ENCODE measurements at places on chromosomes 7 and 10.
A peak's percentile ranks its signal among the peaks of the same experiment; 100 is the strongest.

GRCh38 chr10:59536167-59537014 lies 173.3 kb downstream of the SLC16A9 start:
- DNase-seq: peak; percentile 83

DNA sequence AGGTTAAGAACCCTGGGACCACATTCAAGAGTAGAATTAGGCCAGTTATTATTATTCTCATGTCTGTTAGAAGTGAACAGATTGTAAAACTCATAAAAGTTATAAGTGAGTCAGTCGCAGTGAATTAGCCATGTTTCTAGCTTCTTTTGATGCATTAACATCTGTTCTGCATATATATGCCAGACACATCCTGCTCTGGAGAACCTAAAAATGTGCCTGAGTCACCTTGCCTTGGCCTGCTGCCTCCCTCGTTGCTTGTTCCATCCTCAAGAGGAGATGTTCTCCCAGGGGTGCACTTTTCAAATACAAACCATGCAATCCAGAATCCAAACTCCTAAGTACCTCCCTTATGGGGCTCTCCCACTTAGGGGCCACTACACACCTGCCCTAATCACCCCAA lies 14.8 kb downstream of the TSPAN12 start:
- no peak for DNase-seq

DNA sequence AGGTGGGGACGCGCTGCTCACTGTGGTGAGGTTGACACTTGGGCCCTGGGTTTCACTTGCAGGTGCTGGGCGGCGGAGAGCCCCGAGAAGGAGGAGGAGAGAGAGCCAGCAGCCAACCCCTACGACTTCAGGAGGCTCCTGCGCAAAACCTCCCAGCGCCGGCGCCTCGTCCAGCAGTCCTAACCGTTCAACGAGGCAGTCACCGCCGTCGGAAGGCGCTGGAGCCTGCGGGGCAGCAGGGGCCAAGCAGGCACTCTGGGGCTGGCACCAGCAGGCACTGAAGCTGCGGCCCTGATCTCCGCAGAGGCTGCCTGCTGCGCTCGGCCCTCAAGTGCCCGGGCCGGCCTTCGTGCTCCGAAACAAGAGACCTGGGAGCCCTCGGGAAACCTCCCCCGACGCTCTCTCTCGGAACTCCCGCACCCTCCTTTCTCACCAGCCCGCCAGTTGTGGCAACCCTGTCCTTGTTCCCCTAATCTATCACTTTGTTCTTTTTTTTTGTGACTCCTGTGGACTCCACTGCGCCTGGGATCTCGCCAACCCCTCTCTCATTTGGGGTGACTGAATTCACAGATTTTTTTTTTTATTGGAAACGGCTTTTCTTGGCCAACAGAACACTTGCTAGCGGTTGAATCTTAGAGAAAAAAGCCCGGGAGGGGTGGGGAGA lies 4.7 kb upstream of the GAD2 start:
- no peak for DNase-seq

GRCh38 chr10:107409522-107409921 lies 245.0 kb upstream of the SORCS1 start:
- peak; percentile 1 for DNase-seq

- DNase-seq: peak; percentile 92
Measured at GRCh38 chr7:94129443-94130140, 125.4 kb upstream of the BET1 start.

- no peak for DNase-seq
Measured at GRCh38 chr7:348962-349743, 59.2 kb downstream of the FOXL3 start.

- no peak for DNase-seq
Measured at GRCh38 chr7:14870394-14870793, 32.2 kb downstream of the DGKB start.

DNA sequence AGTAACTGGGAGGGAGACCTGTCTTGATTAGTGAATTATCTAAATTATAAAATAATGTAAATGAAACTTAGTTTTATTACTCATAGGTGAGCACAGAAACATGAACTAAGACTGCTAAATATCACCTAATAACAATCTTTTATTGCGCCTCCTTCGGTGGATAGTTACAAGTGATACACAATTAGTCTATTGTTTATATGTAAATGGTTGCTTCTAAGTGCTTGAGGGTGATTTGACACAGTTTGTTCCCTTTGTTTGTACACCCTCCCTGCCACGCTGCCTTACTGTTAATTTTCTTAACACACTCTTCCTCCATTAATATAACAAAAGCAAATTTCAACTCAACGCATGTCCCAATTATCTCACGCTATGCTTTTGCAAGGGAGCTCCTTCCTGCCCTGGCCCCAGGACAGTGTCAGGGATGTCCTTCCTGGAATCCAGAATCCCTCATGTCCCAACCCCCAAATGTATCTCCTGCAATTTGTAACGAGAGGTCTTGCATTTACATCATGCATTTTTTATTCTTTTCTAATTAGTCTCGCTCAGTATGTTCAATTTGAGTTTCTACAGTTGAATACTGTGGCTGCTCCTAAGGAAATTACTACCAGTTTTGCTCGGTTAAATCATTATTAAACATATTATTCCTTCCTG lies 4.2 kb downstream of the NPSR1 start:
- no peak for DNase-seq

DNA sequence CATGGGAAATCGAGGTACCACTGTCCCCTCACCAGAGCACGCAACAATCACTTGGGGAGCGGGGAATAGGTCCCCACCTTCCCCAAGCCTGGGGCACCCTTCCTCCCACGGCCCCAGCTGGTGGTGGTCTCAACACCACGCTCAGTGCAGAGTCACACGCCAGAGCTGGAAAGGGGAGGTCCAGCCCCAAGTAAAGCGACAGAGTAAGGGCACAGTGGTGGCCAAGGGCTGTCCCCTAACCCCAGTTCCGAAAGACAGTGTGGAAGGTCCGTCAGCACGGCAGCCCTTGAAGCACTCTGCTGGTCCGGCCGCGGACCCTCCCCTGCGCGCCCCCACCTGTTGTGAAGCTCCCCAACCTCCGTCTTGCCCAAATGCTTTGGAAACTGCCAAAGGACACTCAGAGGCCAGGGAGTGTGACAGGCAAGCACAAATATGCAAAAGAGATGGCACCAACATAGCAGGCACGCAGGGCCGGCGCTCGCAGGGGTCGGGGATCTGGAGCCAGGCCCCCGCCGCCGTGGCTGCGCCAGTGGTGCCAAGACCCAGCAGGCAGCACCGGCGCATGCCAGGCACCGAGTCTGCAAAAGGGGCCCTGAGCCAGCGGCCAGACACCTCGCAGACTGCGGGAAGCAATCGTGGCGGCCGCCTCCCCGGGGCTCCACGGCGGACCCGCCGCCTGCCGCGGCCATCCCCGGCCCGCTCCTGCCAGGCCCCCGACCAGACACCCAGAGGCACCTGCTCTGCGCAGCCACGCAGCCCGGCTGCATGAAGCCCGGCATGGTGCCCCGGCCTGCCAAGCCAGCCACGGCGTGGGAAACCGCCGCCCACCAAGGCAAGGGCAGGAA lies 51.6 kb upstream of the SRRM3 start:
- DNase-seq: no peak

DNA sequence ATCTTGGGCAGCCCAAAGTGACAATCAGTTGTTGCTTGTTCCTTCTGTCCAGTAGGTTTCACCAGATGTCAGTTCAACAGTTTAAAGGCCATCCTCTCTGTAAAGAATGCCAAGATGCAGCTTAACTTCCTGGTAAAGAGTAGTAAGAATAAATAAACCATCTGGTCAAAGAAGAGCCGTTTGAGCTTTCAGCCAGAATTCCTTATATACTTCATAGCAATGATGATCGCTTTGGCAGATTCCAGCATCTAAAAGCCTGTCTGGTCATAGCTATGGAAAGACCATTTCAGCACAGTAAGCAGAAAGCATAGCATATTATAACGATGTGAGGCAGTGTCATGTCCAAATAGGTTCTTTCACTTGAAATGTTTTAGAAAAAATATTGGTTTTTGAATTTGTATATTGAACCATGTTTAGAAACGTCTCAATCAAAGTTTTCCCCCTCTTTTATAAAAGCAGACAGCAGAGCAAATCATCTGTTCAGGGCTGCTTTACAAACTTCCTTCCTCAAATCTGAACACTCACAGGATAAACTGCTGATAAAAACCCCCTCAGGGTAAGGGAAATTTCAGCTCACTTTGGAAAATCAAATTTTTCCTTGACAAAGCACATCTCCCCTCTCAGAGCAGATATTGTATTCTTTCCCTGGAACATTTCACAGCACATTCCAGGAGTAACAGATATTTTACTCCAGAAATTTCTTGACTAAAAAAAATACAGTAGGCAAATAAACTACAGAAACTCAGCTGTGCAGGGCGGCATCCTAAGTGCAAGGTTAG lies 184.1 kb downstream of the NOC3L start:
- DNase-seq: no peak

GRCh38 chr7:134174795-134175261 lies 47.7 kb downstream of the LRGUK start:
- peak; percentile 87 for DNase-seq

DNA sequence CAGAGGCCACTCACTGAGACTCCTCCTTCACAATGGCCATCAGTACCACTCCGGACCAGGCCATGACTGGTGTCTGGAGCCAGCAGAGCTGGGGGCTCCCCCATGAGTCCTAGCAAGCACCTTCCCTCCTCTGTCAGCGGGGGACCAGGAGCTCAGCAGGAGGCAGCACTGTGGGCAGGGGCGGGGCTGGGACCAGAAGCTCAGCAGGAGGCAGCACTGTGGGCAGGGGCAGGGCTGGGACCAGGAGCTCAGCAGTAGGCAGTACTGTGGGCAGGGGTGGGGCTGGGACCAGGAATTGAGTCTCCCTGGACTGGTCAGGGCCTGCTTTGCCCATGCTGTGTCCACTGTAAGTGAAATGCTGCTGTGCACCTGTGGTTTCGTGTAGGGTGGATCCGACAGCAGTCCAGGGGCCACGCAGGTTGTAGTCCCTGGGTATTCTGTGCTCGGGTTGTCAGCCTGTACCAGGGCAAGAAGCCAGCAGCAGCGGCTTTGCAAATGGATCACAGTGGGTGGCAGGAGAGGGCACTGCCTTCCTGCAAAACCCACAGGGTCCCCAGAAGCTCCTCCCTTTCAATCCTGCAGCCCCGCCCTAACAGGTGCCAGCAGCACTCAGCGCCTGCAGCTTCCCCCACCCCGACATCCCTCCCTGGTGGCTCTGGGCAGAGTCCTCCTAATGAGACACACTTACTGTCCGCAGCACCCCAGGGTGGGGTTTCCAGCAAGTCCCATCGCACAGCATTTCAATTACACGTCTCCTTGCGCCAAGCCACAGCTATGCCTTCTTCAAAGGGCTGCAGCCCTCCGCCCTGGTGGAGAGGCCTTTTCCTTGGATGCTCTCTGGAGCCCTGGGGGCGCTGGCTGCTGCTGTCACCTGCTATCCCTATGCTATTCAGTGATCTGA lies 220.5 kb downstream of the TCERG1L start:
- DNase-seq: no peak

DNA sequence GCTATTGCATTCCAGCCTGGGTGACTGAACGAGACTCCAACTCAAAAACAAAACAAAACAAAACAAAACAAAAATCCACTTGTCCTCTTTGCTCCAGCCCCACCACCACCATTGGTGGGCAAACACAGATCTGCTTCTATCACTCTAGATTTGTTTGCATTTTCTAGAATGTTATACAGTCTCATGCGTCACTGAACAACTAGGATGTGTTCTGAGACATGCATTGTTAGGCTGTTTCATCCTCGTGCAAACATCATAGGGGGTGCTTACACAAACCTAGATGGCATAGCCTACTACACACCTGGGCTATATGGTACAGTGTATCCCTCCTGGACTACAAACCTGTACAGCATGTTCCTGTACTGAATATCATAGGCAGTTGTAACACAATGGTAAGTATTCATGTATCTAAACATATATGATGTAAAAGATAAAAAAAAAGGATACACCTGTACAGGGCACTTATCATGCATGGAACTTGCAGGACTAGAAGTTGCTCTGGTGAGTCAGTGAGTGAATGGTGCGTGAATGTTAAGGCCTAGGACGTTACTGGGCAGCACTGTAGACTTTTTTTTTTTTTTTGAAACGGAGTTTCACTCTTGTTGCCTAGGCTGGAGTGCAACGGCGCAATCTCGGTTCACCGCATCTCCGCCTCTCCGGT lies 45.3 kb downstream of the BTBD16 start:
- DNase-seq: no peak

DNA sequence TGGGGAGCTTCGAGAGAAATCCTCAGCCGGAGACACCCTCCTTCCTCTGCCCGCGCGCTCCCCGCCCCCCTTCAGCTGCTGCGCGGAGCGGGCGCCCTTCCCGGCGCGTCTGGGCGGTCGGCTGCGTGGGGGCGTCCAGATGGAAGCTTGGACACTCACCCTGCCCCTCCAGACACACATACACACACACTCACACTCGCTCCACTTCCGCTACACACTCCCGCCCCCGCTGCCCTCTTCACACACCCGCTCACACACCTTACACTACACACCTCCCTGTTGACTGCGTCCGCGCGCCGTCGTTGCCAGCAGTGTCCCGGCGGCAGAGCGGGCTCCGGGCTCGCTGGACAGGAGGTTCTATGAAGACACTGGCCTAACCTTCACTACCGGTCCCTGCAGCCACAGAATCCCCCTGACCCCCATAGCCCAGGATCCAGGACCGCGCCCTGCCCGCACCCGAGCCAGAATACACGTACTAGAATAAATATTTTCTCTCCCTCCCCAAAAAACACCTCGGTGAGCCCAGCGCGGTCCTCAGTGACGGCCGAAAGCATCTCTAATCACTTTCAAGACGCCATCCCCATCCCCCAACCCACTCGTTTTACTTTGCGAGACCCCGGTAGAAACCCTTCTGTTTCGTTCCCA lies 1.1 kb upstream of the EGR2 start:
- no peak for DNase-seq

- DNase-seq: no peak
Measured at GRCh38 chr7:30207376-30207775, 72.6 kb downstream of the MTURN start.

DNA sequence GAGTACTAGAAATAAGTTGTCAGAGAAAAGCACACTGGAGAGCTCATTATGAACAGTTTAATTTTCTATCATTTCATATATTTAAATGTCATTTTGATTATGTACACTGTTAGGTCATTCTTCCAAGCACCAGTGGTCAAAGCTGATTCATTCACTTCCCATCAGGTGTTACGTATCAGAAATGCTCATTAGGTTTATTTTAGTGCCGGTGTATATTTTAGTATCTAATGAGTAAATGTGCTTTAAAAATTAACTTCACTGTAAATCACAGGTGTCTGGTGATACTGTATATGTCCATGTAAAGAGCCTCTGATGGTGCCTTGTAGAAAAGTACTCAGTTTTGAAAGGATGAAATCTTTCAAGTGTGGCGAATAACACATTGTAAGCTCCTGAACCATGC lies 3.5 kb downstream of the DMTF1 start:
- DNase-seq: no peak
